ENCODE measurements at places on chromosomes 7 and 10.

GRCh38 chr10:61975391-61975932 lies 74.0 kb downstream of the ARID5B start:
- no peak for DNase-seq

GRCh38 chr7:341841-342638 lies 52.1 kb downstream of the FOXL3 start:
- no peak for DNase-seq

DNA sequence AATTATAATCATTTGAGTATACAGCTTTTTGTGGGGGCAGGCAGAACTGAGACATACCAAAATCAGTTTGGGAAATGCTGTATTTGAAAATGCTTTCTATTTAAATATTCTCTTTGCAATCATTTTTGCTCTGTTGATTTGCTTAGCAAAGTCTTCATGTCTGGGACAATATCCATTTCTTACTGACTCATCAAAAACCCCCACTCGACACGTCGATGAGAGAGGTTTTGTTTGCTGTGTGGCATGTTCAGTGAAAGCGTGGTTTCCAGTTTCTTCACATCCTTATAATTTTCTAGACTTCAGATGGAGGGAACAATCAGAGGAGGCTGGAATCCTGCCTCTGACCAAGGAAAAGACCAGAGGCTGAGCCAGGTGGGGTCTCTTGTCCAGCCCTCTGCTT lies 28.9 kb downstream of the HTRA1 start:
- DNase-seq = no peak

- DNase-seq = no peak
These were observed 173.9 kb downstream of the FOXP2 start for GRCh38 chr7:114588506-114588905.

DNA sequence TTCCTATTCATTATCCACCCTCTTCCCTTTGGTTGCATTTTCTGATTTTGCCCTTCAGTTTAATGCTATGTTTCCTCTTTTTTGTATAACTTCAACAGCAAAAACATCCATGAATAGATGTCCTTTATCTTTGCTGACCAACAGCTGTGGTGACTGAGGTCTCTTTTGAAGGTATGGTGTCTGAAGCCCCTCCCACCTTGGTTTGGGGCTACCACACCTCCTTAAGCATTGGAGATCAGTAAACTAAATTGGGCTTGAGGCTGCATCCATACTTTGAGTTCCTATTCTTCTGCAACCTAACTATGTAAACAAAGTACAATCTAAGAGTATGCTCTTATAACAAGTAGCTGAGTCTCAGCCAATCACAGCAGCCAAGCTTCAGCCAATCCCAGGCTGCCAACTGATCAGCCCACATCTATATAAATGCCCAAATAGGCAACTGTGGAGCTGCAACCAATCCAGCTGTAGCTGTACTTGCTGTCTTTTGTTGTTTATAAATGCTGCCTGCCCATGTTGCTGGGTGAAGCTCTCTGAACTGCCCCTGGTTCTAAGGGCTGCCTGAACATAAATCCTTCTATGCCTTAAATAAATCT lies 69.4 kb upstream of the PDLIM1 start:
- DNase-seq = no peak

DNA sequence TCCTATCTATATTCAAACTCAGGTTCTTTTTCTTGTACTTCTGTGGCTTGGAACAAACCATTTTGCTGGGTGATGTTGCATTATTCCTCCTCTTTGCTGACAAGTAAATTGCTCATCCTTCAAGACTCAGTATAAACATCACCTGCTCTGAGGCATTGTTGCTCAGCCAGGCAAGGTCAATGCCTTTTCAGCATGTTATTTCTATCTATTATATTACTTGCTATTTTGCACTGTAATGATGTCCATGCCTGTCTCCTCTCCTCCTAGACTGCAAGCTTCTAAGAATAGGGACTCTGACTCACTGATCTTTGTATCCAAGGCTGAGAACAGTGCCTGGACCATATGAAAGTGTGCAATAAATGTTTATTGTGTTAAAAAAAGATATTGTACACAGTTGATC lies 293.8 kb downstream of the RNLS start:
- no peak for DNase-seq

GRCh38 chr7:136870866-136871487 lies 2.5 kb downstream of the CHRM2 start:
- DNase-seq = no peak

- no peak for DNase-seq
These were observed 169.3 kb downstream of the MAGI2 start for GRCh38 chr7:79284211-79284610.

GRCh38 chr7:151902311-151902710 lies 25.4 kb upstream of the PRKAG2 start:
- DNase-seq = no peak

GRCh38 chr10:78465431-78465830 lies 431.8 kb downstream of the RPS24 start:
- no peak for DNase-seq

DNA sequence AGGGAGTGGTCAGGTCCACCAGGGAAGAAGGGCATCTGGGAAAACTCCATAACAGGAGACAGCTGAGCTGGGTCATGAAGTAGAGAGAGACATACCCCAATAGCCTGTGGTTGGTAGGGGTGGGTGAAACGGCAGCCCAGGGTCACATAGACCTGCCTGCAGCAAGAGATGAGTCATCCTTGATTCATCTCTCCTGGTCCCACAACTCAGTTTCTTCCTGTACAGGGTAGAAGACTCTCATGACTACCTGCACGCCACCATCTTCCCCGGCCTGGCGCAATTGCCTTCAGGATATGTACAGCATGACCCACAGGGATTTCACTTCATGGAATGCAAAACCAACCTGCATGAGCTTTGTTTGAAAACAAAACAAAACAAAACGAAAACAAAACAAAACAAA lies 45.1 kb upstream of the ADAM12 start:
- no peak for DNase-seq

GRCh38 chr7:87993269-87993668 lies 59.2 kb downstream of the ADAM22 start:
- no peak for DNase-seq

DNA sequence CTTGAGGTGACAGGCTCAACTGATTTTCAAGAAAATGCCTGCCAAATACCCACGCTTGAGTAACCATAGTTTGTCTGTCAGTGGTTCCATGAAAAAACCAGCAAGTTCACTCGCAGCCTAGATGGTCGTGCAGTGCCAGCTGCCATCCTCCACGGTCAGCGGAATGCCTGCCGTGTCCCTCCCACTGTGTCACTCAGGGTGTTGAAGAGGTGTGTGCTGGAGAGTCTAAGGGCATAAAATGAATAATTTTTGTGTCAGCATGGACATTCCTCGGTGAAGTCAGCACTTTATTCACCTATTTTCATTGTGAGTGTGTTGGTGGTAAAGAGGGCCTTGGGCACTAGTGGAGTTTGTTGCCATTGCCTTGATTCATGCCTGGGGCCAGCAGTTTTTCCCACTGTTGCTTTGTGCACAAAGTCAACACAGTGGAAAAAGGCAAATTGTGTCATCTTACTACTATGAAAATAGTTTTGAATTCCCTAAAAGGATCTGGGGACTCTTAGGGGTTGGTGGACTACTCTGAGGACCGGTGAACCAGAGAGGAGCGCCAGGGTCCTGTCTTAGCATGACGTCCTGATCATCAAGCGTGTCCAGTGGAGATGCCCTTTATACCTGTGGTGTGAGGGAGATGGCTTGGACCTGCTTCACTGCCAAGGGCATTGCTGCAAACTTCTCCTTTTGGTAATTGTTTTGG lies 17.6 kb downstream of the MINDY4 start:
- DNase-seq = no peak

DNA sequence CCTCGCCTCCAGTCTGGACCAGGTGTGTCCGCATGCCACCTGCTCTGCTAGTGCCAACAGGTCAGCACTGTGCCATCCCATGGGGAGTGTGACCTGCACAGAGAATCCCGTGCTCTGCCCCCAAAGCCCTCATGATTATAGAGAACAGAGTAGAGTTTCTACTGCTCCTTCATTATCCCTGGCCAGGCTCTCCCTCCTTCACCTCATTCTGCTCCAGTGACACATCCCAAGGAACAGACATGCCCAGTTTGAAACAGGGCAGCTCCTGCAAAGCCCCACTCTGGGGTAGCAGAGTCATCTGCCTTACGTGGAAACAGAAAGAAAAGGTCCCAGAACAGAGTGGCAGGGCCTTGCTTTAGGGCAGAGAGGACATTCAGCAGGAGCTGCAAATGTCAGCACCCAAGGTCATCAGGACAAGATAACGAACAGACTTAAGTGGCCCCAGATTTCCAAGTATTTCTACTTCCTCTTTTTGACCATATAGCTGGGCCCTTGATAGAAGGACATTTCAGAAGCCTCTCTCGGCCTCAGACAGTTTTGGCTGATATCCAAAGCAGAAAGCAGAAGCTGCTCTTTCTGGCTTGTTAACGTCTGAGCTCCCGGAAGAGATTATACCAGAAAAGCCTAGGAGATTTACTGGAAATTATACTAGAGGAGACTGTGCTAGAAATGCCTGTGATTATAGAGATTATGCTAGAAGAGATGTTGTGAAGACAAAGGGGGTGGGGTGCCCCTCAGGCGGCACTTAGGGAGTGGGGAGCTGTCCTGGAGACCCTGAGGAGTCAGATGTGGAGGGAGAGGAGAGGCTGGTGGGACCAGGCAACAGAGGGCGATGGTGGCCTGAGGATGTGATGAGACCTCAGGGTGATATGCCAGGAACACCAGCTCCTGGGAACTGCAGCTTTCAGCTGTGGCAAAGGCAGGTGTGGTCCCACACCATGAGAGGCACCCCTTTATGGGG lies 12.6 kb downstream of the TMEM176B start:
- peak; percentile 21 for DNase-seq

- no peak for DNase-seq
These were observed 21.3 kb upstream of the ELN start for GRCh38 chr7:74006451-74007241.

DNA sequence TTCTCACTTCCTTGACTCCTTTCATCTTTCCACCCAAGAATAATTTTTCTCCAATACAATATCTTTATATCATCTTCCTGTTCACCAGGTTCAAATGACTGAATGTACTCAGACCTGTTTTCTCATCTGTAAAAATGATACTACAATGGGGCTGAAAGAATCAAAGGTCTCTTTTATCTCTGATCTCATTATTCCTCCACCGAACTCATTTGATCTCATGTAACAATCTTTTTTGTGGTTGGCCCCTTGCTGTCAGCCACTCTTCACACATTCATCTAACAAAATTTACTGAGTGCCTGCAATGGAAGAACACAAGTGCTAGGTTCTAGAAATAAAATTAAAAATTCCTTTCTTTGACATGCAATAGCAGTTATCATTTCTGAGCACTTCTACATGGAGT lies 65.0 kb downstream of the GRM8 start:
- DNase-seq = no peak

GRCh38 chr10:29635711-29636144 lies 957 bp upstream of the SVIL start:
- no peak for DNase-seq
